Activated CD4-positive, alpha-beta T cell treated with anti-CD3 and anti-CD28 coated beads for 36 hours (primary cell): ENCODE measurements at places on chromosomes 2 and 18.

DNA sequence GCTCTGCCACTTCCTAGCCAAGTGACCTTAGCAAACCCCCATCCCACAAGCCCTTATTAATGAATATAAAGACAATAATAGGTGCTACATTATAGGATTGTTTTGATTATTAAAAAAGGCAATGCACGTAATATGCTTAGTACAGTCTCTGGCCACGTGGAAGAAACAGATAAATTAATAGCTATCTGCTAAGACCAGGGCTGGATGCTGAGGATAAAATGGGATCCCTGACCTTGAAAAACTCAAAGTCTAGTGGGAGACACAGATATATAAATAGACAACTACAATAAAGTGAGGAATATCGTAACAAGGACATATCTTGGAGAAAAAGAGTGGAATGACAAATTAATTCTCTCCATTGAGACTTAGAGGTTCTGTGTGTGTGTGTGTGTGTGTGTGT lies 29.9 kb upstream of the PARD3B start:
- DNase-seq = no peak

GRCh38 chr2:176140513-176141317 lies 10.6 kb upstream of the HOXD4 start:
- DNase-seq = peak; percentile 85

DNA sequence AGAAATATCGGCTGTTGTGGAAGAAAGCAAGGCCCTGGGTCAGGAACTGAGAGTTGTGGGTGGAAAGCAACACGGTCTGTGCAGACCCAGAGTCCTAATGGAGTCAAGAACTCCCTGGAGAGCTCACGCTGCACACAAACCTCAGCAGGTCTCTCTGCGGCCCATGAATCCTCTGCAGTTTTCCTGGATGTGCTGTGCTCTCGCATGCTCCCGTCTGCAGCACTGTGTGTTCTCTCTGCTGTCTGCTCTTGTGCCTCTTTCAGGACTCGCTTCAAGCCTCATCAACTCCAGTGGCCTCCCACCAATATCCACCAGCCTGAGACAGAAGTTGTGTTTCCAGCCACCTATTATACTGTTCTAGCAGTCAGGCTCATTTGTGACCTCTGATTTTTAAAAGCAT lies 24.3 kb downstream of the RNU4ATAC start:
- no peak for DNase-seq

DNA sequence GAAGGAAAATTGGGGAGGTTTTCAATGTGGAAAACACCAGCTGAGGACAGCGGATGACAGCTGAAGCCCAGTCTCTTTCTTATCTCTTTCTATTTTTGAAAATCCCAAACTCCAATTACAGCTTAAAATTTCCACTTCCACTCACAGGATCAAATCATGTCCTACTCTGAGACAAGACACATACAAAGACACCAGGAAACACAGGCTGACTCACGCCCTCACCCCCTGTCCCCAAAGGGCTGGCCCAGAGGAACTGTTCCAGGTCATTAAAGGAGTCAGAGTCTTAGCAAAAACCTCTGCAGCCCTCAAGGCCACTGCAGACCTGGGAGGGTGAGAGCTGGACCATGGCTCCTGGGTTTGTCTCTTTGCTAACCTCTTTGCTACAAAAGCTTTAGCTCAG lies 143.1 kb upstream of the CAPN13 start:
- DNase-seq = no peak

DNA sequence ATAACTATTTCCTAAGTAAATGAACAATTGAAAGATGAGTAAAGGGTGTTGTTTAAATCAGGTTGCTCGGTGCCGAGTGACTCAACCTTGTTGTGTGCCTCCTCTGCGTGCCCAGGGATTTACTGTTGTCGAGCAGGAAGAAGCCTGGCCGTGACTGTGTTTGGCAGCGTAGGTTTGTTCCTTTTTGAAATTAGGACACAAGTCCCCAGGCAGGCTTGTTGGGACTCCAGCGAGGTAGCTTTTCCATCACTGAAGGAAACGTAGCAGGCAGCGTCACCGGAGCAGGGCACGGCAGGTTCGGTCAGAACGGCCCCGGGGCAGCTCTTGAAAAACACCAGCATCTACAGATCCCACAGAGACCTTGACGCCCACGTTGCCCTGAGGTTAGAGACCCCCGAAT lies 48.6 kb downstream of the TMEM18 start:
- DNase-seq = no peak

DNA sequence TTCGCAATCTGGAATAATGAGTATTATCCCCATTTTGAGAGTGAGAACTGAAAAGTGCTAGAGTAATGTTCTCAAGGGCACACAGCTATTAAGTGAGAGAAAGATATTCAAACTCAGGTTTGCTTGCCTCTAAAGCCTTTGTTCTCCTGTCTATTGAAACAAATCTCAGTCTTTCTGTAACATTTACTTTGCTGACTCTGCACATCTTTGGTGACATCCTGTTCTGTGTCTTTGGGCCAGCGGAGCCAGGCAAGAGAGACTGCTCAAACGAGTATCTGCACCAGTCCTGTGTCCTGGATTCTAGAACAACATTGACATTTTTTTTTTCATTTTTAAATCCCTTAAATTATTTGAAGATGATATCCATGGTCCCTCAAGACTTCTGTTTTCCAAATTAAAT lies 1539.2 kb upstream of the PIK3C3 start:
- DNase-seq = no peak

DNA sequence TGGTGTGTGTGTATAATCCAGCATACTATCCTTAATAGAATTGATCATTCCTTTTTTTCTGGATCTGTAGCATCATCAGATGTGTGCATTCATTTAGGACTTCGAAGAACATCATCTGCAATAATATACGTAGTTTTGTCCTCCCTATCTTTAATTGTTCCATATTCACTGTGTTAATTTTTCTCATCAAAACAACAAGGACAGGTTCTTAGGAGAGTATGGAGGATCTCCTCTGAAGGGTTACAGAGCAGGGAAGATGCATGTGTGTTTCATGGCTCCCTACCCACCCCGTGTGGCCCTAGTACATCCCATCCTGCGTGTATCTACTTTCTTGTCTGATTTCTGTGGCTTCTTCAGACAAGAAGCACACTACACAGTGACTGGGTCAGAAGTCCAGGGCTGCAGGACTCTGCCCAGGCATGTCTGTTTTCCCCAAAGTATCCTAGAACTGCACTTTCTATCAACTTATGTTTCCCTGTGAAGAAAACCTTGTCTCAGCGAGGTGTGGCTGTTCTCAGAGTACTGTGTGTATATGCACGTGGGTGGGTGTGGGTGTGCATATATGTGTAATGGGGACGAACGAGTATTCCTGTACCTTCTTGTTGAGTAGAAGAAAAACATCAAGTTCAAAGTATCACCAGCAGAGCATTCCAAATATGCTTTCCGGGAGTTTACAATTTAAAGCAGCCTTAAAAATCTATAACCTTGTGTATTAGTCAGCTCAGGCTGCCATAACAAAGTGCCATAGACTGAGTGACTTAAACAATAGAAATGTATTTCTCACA lies 220.4 kb upstream of the FOSL2 start:
- no peak for DNase-seq

- DNase-seq = no peak
Observed at GRCh38 chr2:10094271-10094814, 14.1 kb upstream of the CYS1 start.

DNA sequence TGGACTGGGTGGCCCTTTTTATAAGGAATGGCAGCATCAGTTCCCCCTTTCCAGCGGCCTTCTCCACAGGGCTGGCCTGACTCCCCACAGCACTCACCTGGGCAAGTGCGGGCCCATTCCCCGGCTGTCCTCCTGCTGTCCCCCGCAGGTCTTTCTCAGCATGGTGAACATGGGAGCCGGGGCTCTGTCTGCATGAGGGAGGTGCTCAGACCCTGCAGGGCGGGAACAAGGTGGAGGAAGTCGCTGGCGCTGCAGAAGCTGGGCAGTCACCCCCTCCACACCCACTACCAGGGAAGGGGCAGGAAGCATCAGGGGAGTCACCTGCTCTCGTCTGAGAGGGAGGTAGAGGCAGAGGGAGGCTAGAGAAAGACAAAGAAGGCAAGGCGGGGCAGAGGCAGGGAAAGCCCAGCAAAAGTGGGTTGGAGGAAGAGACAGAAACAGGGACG lies 12.2 kb downstream of the HES6 start:
- no peak for DNase-seq

DNA sequence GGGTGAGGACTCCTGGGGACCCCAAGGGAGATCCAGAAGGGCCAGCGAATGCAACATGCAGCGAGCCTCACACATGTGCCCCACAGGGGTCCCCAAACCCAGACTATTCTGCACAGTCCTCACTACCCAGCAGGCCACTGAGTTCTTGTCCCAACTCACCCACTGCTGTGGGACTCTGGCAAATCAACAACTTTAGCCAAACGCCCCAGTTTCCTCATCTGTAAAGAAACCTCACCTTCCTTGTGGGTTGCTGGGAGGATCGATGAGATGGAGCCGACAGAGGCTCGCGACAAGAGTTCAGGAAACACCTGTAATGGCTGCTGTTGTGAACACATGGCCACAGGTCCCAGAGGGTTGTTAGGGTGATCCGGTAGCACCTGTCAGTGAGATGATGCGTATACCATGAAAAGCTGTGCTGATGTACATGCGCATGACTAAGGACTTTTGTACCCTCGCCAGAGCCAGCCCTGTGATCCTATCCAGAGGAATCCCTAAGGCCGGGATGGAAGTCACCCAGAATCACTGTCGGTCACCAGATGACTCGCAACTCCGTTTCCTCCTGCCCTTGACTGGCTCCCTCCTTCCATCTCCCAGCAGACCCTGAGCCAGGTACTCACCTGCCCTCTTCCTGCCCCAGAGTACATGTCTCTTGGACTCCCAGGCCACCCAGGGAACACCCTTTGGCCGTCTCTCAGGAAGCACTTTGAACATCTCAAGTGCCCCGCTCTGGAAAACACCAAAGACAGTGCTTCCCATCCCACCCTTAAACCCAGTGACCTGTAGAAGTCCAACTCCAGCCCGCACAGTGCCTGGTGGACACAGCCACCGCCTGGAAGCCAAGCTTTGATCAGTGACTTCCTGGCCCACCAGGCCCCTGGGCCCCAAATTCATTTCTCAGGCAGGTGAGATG lies 103.3 kb upstream of the ID2 start:
- DNase-seq = no peak

- DNase-seq = no peak
Observed at GRCh38 chr2:240762249-240762648, 57.8 kb downstream of the KIF1A start.

DNA sequence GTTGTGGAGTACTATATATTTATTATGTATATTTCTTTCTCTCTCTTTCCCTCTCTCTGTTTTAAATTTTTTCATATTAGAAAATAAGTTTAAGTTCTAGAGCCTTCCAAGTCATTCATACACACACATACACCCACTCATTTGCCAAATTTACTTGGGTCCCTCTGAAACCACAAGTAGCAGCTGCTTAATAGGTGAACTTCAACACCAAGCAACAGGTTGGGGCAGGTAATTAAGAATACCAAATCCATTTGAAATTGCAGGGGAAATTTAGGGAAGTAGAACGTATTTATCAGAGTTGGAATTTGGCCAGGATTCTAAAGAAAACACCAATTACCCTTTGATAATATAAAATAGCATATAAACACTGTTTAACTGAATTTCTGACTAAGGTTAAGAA lies 75.0 kb upstream of the RBBP8 start:
- no peak for DNase-seq

GRCh38 chr2:60413069-60413813 lies 140.2 kb downstream of the BCL11A start:
- DNase-seq = peak; percentile 6

GRCh38 chr2:57185568-57185967 lies 861.0 kb upstream of the VRK2 start:
- DNase-seq = no peak

- no peak for DNase-seq
Observed at GRCh38 chr18:58756596-58757240, 85.5 kb downstream of the MALT1 start.

DNA sequence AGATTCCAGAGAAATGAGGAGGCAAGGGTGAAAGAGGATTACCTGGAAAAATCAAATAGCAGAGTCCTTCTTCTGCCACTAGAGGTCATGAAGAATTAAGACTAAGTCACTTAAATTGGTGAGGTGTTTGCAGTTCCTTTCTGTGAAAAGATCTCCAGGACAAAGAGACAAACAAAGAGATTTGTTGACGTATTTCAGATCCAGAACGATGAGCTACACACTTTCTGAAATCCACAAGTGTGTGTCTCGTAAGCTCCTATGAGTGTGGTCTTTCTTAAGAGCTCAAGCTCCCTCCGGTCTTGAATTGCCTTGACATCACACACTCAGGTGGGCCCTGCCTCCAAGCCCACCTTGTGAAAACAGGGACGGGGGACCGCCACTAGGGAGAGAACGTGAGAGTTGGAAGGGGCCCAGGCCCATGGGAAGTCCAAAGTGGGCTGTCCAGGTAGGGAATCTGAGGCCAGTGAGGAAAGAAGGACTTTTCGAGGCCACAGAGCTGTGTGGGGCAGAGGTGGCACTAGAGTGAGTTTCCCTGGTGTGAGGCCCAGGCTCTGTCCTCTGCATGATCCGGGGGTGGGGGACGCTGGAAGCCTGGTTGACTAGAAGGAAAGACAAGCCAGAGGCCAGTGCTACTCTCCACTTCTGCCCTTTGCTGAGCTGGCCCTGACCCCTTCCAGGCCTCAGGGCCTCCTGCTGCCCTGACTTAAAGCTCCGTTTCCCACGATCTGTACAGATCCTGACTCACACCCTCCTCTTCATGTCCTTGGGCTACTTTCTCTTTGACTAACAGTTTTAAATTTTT lies 168.1 kb upstream of the NCK2 start:
- no peak for DNase-seq

- peak; percentile 89 for DNase-seq
Observed at GRCh38 chr2:204145263-204145751, 208.7 kb downstream of the ICOS start.

- no peak for DNase-seq
Observed at GRCh38 chr2:26574900-26575560, 66.1 kb downstream of the CIB4 start.

- DNase-seq = no peak
Observed at GRCh38 chr18:13517369-13517768, 209.0 kb downstream of the FAM210A start.

DNA sequence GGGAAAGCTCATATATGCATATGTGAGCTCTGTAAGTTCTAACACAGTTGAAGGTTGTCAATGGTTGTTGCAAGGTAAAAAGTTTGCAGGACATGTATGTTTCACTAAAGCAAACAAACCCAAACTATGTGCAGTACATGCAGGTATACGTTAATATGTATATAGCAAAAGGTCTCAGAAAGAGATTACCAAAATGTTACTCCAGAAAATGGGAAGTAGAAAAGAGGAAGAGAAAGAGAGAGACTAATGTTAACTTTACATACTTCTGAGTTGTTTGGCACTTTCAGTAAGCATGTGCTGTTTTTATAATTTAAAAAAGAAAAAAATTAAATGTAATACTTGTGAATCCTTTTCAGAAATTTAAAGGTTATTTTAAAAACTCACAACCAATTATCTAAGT lies 32.8 kb upstream of the PEX13 start:
- no peak for DNase-seq

GRCh38 chr2:65435625-65436168 lies 3.3 kb upstream of the SPRED2 start:
- DNase-seq = peak; percentile 71

GRCh38 chr2:198117406-198118041 lies 313.1 kb downstream of the PLCL1 start:
- DNase-seq = no peak
